EH (cell line): ENCODE measurements at places on chromosomes 3 and 15.

GRCh38 chr15:42471002-42471401 lies 19.9 kb downstream of the ZNF106 start:
- DNase-seq, result no peak

GRCh38 chr15:88982946-88983342 lies 69.8 kb upstream of the MFGE8 start:
- DNase-seq, result no peak

- DNase-seq, result no peak
Observed at GRCh38 chr3:179717219-179717618, 64.4 kb downstream of the USP13 start.

DNA sequence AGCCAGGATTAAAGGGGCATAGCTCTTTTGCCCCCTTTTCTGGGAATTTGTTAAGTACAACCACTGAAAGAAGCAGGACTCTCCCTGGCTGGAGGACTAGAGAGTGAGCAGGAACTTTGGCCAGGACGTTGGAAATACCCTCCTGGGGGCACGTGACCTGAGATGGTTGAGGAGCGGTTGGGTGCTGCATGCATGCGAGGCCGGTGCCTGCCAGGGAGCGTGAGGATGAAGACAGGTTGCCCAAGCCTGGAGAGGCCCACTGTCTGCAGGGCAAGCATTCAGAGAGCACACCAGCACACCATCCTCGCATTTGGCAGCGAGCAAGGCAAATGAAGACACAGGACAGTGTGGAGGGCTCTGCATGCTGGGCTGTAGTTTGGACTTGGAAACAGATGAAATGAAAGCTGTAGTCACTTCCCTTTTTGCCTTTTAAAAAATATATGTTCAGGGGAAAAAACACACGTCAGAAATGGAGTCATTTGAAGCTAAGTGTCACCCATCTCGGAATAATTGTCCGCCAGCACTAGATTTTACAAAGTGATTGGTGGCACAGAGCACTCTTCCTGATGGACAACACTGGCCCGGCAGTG lies 217.6 kb downstream of the SLCO3A1 start:
- DNase-seq, result no peak

- DNase-seq, result no peak
Observed at GRCh38 chr15:23538648-23539047, 26.8 kb upstream of the MKRN3 start.
